Smooth muscle cell of the brain vasculature (primary cell): ENCODE measurements at places on chromosomes 7 and 10.

DNA sequence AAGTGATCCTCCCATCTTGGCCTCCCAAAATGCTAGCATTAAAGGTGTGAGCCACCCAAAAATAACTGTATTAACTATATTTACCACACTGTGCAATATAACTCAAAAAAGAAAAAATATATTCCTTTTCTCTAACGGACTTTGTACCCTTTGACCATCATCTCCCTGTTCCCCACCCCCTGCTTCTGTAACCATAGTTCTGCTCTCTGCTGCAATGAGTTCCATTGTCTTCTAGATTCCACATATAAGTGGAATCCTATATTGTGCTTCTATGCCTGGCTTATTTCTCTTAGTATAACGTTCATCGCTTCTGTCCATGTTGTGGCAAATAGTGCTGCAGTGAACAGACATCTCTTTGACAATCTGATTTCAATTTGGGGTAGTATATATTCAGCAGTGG lies 4.2 kb downstream of the TMEM248 start:
- DNase-seq = no peak

- DNase-seq = no peak
These were observed 364.5 kb downstream of the DPP6 start for GRCh38 chr7:154416714-154417113.

DNA sequence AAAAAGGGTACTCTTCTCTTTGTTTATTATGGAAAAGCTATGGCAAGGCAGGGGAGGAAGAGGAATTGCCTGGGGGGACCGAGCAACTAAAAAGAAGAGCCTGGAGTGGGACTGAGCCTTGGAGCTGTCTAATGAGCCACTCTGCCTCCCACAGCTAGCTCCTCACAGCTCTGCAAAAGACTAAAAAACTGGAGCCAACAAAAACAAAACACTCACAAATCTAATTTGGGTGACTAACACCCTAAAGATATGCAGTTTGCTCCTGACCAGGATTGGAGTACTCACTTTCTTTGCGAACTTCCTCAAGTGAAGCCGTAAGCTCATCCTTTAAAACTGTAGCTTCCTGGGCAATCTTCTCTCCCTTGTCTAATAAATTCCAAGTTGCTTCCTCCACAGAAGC lies 89.4 kb downstream of the CTNNA3 start:
- no peak for DNase-seq

GRCh38 chr10:102611514-102612087 lies 32.7 kb upstream of the TRIM8 start:
- DNase-seq = no peak

DNA sequence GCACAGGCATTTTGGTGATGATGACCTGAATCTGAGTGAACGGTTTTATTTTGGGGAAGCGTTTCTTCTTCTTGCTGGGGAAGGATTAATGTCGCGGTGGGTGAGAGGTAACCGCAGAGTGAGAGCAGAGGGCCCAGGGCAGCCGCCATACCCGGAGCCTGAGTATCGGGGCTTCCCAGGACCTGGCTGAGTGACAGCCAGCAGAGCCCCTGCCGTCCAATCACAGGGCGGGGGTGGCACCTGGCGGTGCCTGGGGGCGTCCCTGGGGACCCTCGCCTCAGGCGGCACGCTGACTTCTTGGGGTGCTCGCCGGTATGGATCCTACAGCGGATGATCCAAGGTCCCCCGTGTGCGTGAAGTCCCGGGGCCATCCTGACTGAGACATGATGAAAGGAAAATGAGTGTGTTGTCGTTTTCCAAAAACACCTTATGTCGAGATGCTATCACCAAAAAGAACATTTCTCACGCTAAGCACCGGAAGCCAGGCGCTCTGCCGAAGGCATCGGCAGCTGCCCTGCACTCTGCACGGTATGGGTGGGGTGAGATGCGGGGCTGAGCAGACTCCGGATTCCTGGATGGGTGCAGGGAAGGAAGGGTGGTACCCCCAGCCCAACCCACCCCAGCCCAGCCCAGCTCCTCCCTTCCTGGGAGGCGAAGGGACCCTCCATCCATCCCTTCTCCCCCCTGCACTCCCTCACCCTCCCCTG lies 227.9 kb upstream of the SHH start:
- no peak for DNase-seq

- DNase-seq = no peak
These were observed 23.9 kb upstream of the SPAM1 start for GRCh38 chr7:123901101-123901500.

- DNase-seq = no peak
These were observed 1.6 kb downstream of the BICC1 start for GRCh38 chr10:58514111-58514770.

DNA sequence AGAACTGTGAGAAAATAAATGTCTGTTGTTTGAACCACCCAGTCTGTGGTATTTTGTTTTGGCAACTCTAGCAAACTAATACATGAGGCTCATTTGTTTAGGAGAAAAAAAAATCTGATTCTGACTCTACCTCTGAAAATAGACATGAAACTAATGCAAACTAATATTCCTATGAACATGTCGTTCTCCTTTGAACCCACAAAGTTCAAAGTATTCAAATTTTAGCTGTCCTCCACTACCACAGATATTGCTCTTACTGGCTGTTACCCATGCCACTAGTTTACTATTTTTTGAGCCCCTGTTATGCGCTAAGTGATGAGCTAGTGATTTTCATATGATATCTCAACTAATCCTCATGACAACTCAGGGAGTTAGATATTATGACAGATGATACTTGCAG lies 58.8 kb upstream of the ZNF804B start:
- no peak for DNase-seq

GRCh38 chr7:100532165-100533022 lies 6.6 kb upstream of the AGFG2 start:
- DNase-seq = no peak

DNA sequence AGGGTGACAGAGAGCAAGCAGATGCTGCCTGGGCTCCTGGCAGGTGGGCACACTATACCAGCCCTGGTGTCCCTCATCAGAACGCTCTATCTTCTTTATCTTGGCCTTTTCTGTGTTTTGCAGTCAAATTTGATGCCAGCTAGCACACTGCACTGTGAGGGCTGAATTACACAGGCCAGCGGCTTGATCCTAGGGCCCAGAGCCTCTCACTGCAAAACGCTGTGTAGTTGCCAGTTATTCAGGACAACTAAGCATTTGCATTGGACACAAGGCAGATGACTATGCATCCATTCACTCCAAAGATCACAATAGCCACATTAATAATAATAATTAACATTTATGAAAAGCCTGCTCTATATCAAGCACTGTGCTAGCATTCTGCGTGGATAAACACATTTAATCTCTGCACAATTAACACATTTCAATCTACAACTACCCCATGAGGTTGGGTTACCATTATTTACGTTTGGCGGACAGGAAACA lies 100.3 kb downstream of the PAXIP1 start:
- DNase-seq = no peak

- no peak for DNase-seq
These were observed 29.4 kb downstream of the CTBP2 start for GRCh38 chr10:125130916-125131315.
